ENCODE measurements at places on chromosomes 4 and X.

DNA sequence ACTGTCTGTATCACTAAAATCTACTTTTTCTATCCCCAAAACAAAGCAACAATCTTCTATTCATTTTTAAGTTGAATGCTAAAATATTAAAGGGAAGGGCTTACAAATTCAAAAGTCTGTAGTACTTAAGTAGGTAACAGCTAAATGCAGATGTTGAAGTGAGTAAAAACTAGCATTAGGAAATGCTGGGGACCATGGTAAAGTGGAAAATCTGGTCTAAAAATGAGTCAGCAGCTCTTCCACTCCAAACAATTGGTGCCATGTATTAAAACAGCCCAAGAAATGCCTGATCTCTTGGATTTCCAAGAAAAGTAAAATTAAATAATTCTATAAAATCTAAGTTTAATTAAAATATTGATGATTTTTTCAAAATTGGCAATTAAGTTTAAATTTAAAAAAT is 73.3 kb upstream of the PPP3CA start:
- no peak for DNase-seq

DNA sequence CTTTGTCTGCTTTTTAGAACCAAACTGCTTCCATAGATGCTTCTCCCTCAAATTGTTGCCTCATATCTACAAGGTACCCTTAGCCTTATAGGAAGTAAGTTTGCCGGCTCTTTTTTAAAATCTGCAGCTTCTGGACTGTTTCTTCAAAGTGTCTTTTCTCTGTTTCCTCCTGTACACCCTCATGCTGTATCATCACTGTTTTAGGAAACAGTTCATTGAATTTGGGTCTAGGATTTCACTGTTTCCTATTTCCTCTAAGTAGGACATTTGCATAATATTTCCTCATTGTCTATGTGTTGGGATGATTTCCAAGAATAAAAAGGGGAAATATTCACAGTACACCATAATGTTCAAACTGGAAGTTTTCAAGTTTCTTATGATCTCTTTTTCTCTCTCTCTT is 43.0 kb downstream of the BANK1 start:
- DNase-seq: no peak

DNA sequence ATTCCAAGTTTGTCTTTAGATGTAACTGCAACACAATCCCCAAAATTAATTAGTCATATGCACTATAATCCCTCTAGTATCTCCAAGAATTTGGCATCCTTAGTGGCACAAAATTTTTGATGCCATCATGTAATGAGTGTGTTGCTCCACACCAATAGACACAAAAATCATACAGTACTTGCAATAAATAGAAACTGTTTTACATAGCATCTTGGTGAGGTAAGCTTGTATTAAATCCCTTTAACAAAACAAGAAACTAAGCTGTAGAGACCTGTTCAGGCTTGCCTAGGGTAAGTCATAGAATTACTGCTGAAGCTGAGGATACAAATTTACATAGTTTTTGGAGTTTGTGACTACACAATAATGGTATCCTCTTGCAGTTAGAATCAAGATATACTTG is 64.5 kb upstream of the PRSS12 start:
- no peak for DNase-seq

GRCh38 chr4:174554231-174554728 is 32.0 kb upstream of the HPGD start:
- DNase-seq: no peak

Data from right renal pelvis (tissue), 4 donors.